Camera-type eye (tissue), 1 donor: ENCODE measurements at places on chromosomes 5 and 9. TPM values are rescaled to one million over a fixed set of nuclear protein-coding genes. Genes with fewer than 3 reads are reported as not detected.

Gene RBM18
- total RNA-seq: 20.3 TPM

Gene TAF1L
- total RNA-seq: not detected

Gene TSSK1B
- 0.38 TPM for total RNA-seq

Gene CYLC2
- total RNA-seq: not detected

Gene NRG2
- 5.2 TPM for total RNA-seq

Gene TCOF1
- 33.4 TPM for total RNA-seq
